ENCODE measurements at places on chromosomes 7 and 10. TPM values are rescaled to one million over a fixed set of nuclear protein-coding genes. Genes with fewer than 3 reads are reported as not detected.

The NXPH1 gene
- total RNA-seq = not detected

- DNase-seq = no peak
- no peak overlapping the region for H3K27ac ChIP-seq
- H3K27me3 ChIP-seq = no peaks in the 10 kb centered on the region
- no peak overlapping the region for H3K4me3 ChIP-seq
- H3K4me1 ChIP-seq = peaks cover 4% of the 10 kb centered on the region
Measured at GRCh38 chr10:119378737-119379067, 163.8 kb downstream of the RGS10 start.

The IGFBP3 gene
- 200 TPM for total RNA-seq

The SYNPO2L gene
- total RNA-seq = 0.13 TPM

DNA sequence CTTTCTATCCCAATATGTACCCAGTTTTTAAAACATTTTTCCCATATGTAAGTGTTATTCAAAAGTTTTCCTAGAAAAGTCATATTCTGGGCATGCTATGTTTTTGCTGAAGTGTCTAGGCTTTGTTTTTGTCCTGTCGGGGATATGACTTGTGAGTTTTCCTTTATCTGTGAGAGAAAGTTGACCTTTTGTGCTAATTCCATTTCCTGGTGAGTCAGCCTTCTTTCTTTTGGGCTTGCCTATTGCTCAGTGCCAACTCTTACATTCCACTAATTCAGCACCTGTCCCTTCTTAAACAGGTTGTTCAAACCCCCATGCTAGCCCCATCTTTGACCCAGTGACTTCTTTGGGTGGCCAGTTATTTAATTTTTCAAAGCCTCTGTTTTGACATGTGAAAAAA lies 146.2 kb downstream of the AHR start:
- no peak for DNase-seq
- no peak overlapping the region for H3K27ac ChIP-seq
- H3K27me3 ChIP-seq = no peaks in the 10 kb centered on the region
- H3K4me1 ChIP-seq = no peaks in the 10 kb centered on the region
- no peaks in the 10 kb centered on the region for H3K36me3 ChIP-seq

DNA sequence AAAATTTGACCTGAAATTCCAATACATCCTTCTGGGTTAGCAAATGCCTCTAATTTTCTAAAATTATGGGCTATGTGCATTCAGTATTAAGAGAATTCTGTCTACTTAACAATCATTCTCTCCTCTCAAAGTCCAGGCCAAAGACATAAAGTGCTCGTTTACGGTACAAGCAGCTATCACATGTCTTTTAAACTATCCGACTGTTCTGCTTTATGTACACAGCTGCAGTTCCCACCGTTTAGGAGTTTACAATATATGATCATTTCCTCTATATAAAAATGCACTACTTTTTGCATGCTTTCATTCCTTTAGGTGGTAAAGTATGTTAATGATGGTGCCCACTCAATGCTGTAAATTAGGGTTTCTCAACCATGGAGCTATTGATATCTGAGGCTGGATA lies 34.0 kb downstream of the CDK6 start:
- no peaks in the 10 kb centered on the region for H3K27me3 ChIP-seq
- no peaks in the 10 kb centered on the region for H3K36me3 ChIP-seq
- H3K4me1 ChIP-seq = peaks cover 3% of the 10 kb centered on the region
- DNase-seq = no peak

All from aorta (tissue), 5 donors.